ENCODE measurements at places on chromosomes 12 and 14.
A peak's percentile ranks its signal among the peaks of the same experiment; 100 is the strongest.

GRCh38 chr14:66403183-66403582 is 83.0 kb upstream of the CCDC196 start:
- peak; percentile 20 for DNase-seq

- no peak for DNase-seq
Measured at GRCh38 chr12:53170876-53171724, 9.4 kb upstream of the ZNF740 start.

DNA sequence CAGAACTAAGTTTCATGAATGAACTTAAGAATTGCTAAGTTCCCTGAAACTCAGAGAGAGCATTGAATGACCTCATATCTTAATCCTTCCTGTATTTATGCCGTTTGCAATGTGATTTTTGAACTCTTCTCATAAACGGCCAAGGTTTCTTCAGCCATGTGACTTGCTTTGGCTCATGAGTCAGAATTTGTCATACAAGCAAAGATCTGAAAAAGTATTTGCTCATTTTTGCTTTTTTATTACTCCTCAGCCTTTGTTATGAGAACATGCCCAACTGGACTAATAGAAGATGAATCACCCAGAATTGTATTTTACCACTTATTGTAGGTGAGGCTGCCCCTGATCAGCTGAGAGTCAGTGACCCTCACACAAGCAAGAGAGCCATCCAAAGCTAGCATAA is 693.8 kb downstream of the BCL11B start:
- DNase-seq = no peak

GRCh38 chr12:58463051-58463450 is 457.3 kb downstream of the LRIG3 start:
- DNase-seq = no peak

DNA sequence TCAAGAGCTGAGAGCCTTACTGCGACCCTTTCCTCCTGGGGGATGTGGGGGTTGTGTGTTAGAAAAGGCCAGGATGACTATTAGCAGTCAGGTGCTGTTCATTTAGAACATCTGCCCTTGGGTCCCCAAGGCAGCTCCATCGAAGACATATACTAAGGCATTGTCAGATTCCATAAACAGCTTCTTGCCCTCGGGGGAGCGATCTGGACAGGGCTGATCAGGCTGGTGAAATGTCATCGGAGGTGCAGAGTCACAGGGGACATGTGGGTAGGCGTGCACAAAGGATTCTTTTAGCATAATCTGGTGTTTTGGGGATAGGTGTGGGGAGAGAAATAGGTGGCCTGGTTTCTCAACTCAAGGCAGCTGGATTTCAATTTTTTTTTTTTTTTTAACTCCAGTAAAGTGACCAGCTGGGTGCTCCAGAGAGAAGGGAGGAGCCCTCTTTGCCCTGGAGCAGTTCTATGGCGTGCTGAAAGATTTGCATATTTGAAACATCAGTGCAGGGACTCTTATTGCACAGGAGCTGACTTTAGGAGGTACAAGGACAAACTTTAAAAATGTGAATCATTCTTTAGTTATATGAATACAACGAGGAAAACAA is 160.1 kb downstream of the SUDS3 start:
- peak; percentile 76 for DNase-seq

- no peak for DNase-seq
Measured at GRCh38 chr12:89575374-89575773, 49.5 kb upstream of the POC1B start.

DNA sequence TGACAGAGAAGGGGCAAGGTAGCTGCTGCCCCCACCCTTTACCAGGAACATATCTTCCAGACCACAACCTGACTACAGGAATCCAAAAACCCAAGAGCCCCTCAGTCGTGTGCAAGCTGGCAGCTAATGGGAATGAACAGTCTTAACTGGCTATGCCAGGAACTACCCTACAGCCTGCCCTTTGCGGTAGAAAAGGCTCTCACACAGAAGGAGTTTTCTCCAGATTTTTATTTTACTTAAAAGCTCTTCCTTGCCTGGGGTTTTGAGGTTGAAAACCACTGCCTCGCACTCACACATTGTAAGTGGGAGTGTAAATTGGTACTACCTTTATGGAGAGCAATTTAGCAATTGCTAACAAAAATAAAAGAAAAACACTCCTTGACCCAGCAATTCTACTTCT is 28.3 kb downstream of the PITPNM2 start:
- DNase-seq = no peak

- DNase-seq = no peak
Measured at GRCh38 chr12:6214633-6215032, 14.4 kb downstream of the CD9 start.

- DNase-seq = no peak
Measured at GRCh38 chr14:92175811-92176210, 54.0 kb downstream of the CPSF2 start.

DNA sequence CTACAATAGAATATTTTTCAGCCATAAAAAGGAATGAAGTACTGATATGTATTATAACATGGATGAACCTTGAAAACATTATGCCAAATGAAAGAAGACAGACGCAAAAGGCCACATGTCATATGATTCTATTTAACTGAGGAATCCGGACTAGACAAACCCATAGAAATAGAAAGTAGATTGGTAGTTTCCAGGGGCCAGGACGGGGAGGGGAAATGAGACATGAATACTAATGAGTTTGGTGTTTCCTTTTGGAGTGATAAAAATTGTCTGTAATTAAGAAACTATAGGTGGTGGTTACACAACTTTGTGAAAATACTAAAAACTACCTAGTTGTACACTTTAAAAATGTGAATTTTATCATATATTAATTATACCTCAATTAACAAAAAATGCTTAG is 247.6 kb downstream of the BCAT1 start:
- DNase-seq = no peak

- DNase-seq = no peak
Measured at GRCh38 chr12:93149229-93149628, 220.1 kb upstream of the EEA1 start.

DNA sequence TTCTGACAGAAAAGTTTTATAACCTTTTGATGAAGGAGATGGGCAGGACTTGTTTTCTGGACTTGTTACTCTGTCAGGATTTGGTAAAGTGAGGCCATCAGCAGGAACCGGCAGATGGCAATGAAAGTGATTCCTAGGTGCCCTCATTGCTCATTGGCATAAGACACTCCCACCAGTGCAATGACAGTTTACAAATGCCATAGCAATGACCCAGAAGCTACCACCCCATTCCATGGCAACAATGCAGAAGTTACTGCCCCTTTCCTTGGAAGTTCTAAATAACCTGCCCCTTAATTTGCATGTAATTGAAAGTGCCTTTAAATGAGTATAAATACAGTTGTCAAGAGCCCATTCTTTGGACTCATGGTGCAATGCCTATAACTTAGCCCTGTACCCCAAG is 222.6 kb downstream of the CEP128 start:
- DNase-seq = no peak

DNA sequence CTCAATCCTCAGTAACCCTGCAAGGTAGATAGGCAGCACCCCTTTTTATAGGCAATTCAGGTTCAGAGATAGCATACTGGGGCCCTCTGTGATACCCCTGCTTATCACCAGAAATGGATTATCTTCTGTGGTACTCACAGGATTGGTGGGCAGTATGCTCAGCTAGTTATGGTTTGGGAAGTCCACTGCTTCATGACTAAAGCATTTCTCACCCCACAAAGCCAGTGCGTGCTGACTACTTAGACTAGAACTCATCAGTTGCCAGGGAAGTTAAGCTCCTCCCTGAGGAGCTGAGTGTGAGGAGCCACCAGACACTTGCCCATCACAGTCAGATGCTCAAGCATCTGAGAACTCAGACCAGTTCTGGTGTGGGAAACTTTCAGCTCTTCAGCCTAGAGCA is 76.3 kb downstream of the SCAF11 start:
- no peak for DNase-seq

DNA sequence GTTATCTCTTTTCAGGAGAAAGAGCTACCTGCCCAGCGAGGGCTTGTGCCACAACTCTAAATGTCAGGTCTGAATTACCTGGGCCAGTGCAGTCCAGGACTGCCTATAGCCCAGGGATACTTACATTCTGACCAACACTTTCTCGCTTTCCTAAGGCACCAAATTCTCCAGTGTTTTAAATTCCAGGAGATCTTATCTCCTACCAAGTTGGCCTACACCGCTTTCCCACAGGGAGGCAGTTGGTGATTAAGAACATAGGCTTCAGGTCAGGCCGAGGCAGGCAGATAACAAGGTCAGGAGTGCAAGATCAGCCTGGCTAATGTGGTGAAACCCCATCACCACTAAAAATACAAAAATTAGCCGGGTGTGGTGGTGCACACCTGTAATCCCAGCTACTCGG is 41.1 kb downstream of the RPS29 start:
- DNase-seq = no peak

- DNase-seq = no peak
Measured at GRCh38 chr12:91523831-91524230, 341.2 kb upstream of the DCN start.

- no peak for DNase-seq
Measured at GRCh38 chr12:62279961-62280360, 19.8 kb downstream of the USP15 start.

DNA sequence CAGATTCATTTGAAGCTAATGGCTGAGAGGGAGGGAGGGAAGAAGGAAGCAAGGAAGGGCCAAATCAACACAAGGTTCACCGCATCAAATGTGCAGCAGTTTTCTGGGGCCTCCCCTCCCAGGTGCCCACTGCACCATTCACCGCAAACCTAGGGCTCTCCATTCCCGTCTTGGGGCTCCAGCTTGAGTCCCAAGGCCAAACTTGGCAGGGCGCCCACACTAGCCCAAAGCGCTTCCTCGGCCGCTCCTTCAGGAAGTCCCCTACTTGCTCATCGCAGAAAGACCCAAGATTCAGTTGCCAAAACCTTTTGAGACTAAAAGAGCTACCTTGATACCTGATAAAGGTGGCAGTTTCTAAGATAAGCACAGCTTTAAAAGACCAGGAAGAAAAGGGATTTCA is 140.5 kb upstream of the FKBP4 start:
- no peak for DNase-seq

- DNase-seq = no peak
Measured at GRCh38 chr14:68039593-68039992, 220.0 kb downstream of the RAD51B start.

DNA sequence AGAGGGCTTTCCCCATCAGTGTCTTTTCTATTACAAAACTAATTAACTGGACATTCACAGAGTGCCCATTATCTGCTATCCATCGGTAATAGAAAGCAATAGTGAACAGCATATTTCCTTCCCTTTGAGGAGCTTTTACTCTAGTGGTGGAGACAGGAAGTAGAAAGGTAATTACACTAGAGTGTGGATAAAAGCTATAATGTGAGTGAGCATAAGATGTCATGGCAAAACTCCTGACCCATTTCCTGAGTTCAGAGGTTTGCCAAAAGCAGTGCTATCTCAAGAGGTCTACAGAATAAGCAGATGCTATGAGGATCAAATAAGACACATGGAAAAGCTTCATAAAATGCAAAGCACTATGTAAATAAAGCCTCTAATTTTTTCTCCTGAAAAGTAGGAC is 24.0 kb downstream of the TIMELESS start:
- peak; percentile 31 for DNase-seq

- DNase-seq = no peak
Measured at GRCh38 chr12:57836442-57837375, 9.8 kb downstream of the CTDSP2 start.

DNA sequence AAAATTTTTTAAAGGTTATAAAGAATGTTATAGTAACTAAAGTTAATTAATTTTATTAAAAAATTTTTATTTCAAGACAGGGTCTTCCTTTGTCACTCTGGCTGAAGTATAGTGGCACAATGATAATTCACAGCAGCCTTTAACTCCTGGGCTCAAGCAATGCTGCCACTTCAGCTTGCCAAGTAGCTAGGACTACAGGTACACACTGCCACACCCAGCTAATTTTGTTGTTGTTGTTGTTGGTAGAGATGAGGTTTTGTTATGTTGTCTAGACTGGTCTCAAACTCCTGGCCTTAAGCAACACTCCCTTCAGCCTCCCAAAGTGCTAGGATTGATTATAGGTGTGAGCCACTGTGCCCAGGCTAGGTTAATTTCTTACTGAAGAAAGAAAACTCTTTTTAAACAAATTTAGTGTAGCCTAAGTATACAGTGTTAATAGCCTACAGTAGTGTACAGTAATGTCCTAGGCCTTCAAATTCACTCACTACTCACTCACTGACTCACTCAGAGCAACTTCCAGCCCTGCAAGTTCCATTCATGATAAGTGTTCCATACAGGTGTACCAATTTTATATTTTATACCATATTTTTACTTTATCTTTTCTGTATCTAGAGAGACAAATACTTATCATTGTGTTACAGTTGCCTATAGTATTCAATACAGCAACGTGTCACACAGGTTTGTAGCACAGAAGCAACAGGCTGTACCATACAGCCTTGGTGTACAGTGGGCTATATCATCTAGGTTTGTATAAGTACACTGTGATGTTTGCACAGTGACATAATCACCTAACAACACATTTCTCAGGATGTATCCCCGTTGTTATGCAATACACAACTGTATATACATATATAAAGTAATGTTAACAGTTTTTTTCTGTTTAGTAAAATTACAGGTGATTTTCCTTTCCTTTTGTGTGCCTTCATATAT is 24.7 kb upstream of the DNAAF2 start:
- DNase-seq = no peak

GRCh38 chr12:58930770-58931324 is 10.5 kb upstream of the LRIG3 start:
- no peak for DNase-seq

DNA sequence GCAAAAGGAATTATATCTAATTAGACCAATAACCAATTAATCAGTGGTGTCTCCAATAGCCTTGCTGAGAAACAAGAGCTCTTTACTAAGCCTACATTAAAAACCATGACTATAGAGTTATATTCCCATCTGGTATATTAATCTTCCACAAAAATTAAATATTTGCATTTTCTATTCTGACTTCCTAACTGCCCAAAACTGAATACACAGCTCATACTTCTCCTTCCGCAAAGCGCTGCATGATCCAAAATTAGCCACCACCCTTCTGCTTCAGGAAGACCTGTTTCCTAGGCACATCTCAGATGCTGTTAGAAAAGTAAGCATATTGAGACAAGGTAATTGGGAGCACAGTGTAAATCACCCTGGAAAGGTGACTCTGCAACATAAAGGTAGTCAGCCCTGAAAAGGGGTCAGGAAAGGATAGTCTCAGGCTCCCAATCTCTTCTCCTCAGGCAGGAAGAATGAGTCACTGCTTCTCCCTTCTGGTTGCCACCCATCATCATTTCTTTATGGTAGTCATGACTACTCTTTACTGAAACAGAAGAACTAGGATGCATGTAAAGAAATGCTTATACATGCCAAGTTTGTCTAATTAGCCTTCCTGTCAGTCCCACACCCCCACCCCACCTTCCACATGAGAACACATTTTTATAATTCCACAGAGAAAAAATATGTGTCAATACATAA is 54.3 kb downstream of the PLCZ1 start:
- no peak for DNase-seq
